Breast epithelium (tissue), 4 donors: ENCODE measurements at places on chromosomes 6 and 20. TPM values are rescaled to one million over a fixed set of nuclear protein-coding genes. Genes with fewer than 3 reads are reported as not detected.

DNA sequence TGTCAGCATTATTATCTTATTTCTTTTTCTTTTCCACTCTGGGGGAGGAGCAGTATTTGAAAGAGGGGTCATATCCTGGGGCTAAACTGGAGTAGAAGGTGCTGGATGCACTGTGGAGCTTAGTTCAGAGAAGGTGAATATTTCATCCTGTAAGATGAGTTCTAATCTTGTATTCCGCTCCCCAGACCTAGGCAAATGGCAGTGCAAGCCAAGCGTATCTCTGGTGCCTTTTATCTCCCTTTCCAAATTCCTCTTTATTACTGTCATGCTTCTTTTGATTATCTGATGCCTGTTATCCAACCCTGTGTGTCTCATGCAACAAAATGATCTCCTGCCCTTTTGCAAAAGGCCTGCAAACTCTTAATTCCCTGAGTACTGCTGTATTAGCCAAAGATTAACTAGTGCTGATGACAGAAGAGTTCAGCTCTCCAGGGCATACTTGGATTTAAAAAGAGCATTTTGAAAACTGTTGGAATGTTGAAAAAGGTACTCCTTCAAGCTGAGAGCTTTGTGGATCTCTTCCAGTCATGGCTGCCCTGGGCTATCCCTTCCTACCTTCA, 138.0 kb downstream of the CARMIL1 start:
- H3K27ac ChIP-seq: no peak overlapping the region
- no peaks in the 10 kb centered on the region for H3K4me1 ChIP-seq
- no peak for DNase-seq
- no peak overlapping the region for H3K4me3 ChIP-seq
- H3K36me3 ChIP-seq: no peaks in the 10 kb centered on the region
- no peaks in the 10 kb centered on the region for H3K27me3 ChIP-seq

DNA sequence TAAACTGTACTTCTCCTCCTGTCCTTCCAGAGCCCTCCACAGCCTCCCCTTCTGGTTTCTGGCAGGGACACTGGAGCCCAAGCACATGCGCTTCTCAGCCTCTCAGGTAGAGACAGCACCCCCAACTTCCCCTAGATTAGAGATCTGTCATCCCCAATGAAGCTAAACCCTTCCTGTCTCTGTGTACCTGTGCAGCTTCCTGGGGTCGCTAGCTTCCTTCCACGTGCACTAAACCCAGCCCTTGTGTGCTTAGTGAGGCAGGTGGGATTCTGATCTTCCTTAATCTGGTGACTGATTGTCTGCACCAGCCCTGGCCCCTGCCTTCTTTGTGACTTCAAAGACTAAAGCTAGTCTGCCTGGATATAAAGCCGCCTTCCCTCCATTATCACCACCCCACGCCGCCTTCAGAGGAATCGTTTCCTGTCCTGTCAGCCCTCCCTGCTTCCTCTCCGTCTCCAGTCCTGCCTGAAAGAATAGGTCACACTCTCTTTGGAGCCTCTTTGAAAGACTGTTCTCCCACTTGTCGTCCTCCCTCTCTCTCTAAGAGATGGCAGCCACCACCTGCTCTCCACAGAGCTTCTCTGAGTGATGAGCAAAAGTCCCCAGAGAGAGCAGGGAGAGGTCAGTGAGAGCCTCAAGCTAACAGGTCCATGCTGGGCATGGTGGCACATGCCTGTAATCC, 27.5 kb downstream of the CAPN11 start:
- H3K36me3 ChIP-seq: no peaks in the 10 kb centered on the region
- no peaks in the 10 kb centered on the region for H3K4me1 ChIP-seq
- no peak overlapping the region for H3K4me3 ChIP-seq
- no peak overlapping the region for H3K27ac ChIP-seq

DNA sequence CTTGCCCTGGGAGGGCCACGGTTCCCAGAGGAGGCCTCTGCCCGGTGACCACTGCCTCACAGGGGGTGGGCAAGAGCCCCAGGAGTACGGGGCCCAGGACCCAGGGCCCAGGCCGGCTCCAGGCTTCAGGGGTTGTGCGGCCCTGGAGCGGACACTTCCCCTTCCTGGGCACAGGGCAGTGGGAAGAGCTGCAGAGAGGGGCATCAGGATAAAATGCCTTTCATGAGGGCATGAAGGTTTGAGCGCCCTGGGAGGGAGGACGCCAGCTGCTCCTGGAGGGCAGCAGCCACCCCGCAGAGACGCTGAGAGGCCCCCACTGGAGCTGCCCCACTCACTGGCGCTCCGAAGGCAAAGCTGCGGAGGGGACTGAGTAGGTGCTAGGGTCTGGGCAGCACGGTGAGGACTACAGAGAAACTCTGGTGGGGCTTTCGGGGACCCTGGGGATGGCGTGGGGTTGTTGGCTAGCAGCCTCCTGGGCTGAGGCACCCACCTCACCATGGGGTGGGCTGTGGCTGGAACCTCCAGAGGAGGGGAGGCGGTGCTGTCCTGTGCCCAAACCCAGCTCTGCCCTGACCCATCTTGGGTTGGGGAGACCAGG, 10.4 kb downstream of the LAMA5 start:
- no peaks in the 10 kb centered on the region for H3K36me3 ChIP-seq
- peak overlapping the region; percentile 92 for H3K27ac ChIP-seq
- DNase-seq: no peak
- no peak overlapping the region for H3K4me3 ChIP-seq
- no peaks in the 10 kb centered on the region for H3K27me3 ChIP-seq

- H3K27me3 ChIP-seq: no peaks in the 10 kb centered on the region
- no peak overlapping the region for H3K27ac ChIP-seq
- no peak for DNase-seq
- H3K36me3 ChIP-seq: peaks cover 4% of the 10 kb centered on the region
Observed at GRCh38 chr6:137271245-137272183, 52.3 kb upstream of the IFNGR1 start.

- H3K4me1 ChIP-seq: no peaks in the 10 kb centered on the region
- no peak for DNase-seq
- H3K4me3 ChIP-seq: no peak overlapping the region
- H3K27me3 ChIP-seq: no peaks in the 10 kb centered on the region
- H3K27ac ChIP-seq: no peak overlapping the region
Observed at GRCh38 chr6:33095681-33096080, 19.9 kb downstream of the HLA-DPB1 start.

DNA sequence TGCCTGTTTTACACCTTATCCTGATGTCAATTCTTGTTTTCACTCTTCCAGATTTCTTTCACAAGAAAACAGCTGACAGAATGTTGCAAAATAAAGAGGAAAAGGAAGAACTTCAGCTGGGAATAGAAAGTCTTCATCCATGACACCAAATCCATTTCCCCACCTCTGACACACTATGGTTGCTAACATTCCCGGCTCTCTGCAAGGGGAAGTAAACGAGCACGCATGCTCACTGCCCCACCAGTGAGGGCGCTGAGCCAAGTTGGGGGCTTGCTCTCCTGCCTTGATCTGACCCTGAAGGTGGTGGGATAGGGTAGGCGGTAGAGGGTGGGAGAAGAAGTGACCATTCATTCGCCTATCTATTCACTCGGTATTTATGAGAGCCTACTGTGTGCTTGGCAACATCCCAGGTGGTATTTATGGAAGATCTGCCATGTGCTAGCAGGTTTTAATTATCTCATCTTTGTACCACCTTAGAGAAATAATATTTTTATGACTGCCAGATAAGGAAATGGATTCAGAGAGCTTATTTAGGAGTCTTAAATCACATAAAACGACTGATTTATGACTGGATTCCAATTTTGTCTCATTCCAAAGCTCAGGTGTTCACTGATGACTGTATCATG, 206.2 kb downstream of the FOXC1 start:
- DNase-seq: no peak
- H3K4me3 ChIP-seq: no peak overlapping the region
- no peaks in the 10 kb centered on the region for H3K36me3 ChIP-seq
- no peaks in the 10 kb centered on the region for H3K27me3 ChIP-seq

GRCh38 chr6:36267731-36268477, 2.0 kb upstream of the PNPLA1 start:
- H3K36me3 ChIP-seq: no peaks in the 10 kb centered on the region
- H3K4me1 ChIP-seq: no peaks in the 10 kb centered on the region
- no peak overlapping the region for H3K27ac ChIP-seq
- no peak for DNase-seq
- peaks cover 11% of the 10 kb centered on the region for H3K27me3 ChIP-seq

- no peak for DNase-seq
- no peaks in the 10 kb centered on the region for H3K36me3 ChIP-seq
- H3K27me3 ChIP-seq: no peaks in the 10 kb centered on the region
- H3K4me3 ChIP-seq: no peak overlapping the region
- H3K27ac ChIP-seq: no peak overlapping the region
Observed at GRCh38 chr6:15152700-15153099, 93.2 kb upstream of the JARID2 start.

LST1 gene
- 10.7 TPM for total RNA-seq
